ENCODE measurements at places on chromosomes 13 and 19.

- no peak for DNase-seq
Observed at GRCh38 chr13:31119966-31120700, 41.6 kb downstream of the HSPH1 start.

- DNase-seq = no peak
Observed at GRCh38 chr19:55305491-55305890, 19.6 kb downstream of the TMEM150B start.

DNA sequence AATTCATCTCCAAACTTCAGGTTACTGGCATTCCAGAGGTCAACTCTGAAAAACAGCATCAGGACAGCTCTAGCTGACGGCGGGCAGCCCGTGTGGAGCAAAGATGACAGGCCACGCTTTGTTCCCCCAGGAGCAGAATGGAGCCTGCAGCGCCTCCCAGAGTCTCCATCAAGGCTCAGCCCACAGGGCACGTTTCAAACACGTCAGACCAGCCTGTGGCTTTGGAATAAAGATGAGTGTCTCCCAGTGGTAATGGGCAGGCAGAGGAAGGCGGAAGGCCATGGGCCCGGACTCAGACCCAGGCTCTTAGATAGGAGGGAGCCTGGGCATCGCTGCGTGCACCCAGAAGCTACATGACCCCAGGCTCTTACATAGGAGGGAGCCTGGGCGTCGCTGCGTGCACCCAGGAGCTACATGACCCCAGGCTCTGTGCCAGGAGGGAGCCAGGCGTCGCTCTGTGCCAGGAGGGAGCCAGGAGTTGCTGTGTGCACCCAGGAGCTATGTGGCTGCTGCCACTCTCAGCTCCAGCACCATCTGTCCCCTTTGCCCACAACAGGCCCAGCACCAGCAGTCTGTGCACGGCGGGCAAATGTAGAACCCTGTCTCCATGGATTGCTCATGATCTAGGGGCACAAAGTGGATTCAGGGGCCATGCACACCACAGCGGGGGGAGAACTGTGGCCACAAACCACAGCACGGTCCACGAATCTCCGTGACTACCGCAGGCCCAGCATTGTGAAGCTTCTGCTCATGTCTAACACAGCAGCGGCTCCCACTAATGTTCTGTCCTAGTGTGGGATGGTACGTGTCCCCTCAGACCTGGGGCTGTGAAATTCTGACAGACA, 47.8 kb upstream of the C13orf46 start:
- no peak for DNase-seq

DNA sequence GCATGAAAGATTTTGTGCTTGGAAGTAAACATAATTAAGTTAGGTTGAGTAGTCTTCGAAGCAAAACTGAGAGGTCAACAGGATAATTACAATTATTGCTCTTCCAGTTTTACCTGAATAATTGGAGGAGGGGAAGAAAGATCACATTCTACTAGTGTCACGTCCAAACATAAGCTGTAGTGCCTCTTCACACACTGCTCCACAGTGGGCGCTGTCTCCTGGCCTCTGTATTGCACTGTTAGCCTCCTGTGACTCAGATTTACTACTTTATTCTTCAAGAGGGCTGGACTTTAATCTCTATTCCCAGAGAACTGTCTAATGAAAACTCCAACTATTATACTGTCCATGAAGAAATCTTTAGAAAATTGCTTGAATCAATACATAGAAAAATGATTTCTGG, 62.9 kb downstream of the TRPC4 start:
- no peak for DNase-seq

DNA sequence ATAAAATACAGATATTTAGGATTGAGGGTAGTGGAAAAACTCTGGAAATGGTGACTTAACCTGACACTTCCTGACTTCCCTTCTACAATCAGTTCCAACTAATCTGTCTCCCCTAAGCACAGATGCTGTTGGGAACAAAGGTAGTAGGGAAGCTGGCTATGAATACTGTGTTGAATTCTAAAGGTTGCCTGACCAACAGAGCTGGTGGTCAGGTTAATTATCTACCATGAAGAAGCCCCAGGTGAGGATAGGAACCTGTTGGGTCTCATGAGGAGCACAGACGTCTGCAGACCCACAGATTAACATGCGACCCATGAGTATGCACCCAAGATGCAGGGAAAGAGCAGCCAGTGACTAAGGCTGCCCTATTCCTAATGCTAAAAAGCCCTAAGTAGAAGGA, 172.3 kb downstream of the DIAPH3 start:
- DNase-seq = no peak

- DNase-seq = no peak
Observed at GRCh38 chr13:113364311-113364889, 470 bp upstream of the GRTP1 start.

DNA sequence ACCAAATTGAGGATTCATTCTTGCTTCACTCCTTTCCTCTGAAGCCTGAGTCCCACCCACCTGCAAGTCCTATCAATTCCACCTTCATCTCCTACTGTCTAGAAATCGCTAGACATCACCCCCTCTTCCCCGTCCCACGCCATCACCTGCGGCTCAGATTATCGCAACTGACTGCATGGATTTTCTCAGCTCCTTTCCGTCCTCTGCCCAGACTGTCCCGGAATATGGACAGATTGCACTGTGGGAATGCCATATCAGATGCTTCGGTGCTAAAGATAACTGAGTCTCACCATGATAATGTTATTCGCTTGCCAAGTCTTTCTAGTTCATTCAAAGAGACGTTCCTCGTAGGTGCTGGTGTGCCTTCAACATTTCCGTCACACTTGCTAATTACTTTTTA, 66.4 kb upstream of the USP29 start:
- no peak for DNase-seq

DNA sequence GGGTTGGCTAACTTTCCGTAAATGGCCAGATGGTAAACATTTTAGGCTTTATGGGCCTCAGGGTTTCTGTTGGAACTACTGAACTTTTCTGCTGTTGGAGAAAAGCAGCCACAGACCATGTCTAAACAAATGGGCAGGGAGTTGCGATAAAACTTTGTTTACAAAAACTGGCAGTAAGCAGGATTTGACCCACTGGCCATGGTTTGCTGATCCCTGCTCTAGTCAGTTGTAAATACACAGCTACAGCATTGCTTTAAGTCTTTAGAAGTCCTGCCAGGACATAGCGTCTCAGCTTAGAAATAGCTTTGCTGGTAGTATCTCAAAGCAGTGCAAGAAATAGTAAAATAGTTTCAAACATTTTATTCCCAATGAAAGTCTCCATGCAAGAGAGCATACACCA, 88.4 kb downstream of the NALCN start:
- no peak for DNase-seq

GRCh38 chr19:19039901-19040300, 6.5 kb downstream of the ARMC6 start:
- no peak for DNase-seq

- no peak for DNase-seq
Observed at GRCh38 chr19:7904074-7905020, 670 bp downstream of the MAP2K7 start.

- no peak for DNase-seq
Observed at GRCh38 chr13:73687087-73687486, 447.1 kb downstream of the KLF12 start.

DNA sequence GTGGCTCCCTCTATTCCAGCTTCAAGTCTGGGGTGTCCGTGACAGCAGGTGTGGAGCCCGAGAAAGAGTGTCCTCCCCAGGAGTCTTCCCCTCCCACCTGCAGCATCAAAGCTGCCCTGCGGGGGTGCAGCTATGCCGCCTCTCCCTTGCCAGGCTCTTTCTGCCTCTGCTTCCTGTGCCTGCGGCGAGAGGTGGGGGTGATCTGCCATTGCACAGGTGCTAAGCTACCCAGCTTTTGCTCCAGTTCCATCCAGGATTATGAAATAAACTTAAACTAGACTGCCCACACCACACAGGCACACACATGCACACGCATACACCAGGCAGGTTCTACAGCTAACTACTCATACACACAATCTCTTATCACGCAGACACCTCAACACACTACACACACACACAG, 104.7 kb upstream of the CLDN10 start:
- DNase-seq = no peak

DNA sequence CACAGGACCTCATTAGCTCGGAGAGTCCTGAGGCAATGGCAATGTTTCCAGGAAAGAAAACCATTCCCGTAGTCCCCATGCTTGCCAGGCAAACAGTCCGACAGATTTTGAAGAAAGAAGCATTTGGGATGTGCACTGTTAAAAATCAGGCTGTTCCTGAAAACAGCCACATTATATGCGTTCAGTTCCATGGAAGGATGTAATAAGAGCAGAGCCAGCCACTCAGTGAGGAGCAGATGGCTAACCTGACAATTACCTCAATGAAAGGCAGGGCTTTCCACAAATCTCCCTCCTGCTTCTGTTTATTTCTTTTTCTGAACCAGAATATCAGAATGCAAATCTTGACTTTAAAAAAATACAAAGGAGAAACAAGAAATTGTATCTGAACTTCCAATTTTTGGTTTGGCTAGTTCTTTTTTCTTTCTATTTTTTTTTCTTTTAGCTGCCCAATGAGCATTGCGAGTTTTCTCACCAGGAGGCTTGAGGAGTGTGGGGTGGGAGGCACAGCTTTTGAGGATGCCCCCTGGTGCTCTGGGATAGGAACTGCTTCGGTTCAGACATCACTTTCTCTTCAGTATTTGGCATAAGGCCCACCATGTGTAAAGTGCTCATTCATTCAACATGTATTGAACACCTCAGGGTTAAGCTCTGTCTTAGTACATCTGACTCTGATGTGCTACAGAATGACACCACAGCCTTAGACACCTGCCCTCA, 124.2 kb downstream of the TBC1D4 start:
- DNase-seq = no peak

DNA sequence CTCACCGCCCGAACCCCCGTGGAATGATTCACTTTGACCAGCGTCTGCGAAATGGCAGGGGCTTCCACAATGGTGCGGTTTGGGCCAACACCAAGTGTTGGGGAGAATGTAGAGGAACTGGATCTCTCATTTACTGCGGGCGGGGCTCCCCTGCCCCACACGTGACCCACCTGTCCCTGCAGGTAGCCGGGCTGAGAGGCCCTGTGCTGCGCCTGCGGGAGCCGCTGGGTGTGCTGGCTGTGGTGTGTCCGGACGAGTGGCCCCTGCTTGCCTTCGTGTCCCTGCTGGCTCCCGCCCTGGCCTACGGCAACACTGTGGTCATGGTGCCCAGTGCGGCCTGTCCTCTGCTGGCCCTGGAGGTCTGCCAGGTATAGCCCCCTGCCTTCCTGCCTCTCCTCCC, 5.8 kb upstream of the FLT3LG start:
- no peak for DNase-seq

DNA sequence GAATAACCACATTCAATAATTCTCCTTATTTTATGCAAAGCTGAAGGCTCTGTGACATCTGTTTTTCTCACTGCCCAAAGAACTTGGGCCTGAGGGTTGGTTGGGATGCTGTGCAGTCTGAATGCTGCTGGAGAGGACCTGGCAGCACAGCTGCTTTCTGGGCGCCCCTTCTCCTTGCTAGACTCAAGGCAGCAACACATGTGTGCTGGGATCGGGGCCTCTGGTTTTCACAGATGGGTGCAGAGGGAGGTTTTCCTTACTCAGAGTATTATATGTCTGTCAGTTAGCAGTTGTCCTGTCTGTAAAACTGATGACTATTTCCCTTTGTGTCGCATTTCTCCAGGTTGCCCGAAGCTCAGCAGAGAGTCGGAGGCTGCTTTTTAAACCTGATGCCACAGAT, 53.2 kb upstream of the TEX29 start:
- no peak for DNase-seq

GRCh38 chr19:48491793-48492123, 19.9 kb downstream of the LMTK3 start:
- DNase-seq = no peak

GRCh38 chr13:93922063-93922855, 557.2 kb downstream of the DCT start:
- DNase-seq = no peak
